BE2C (cell line): ENCODE measurements at places on chromosomes 1 and 21.

DNA sequence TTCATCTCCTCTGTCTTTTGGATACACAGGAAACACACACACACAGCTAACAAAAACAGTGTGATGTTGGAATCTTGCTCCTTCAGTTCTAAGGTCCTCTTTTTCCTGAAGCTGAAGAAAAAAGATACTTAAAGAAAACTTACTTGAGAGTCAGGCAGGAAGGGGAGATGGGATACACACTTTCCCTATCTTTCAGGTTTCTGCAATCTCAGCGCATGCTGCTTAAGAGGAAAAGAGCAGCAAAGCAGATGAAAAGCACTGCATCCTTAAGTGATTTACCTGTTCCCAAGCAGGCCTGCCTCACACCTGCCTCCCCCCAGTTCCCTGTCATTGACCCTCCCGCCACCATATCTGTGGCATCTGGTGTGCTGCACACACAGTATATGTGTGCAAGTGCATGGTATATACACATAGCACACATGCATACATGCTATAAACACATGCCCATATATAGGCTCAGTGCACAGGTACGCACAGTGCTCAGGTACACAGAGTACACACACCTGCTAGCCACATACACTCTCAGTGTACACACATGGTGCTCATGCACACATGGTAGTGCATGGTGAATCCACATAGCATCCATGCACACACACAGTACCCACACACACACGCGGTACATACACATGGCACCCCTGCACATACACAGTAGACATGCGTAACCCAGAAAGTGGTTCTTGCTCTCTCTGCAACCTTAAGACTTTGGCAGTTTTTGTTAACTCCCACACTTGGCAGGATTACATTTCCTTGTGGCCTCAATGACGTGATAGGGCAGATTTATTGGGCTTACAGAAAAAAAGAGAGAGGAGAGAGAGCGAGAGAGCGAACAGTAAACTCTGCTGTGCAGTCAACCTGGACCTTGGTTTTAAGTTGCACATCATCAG, 166.9 kb downstream of the TOMM20 start:
- DNase-seq, result no peak

DNA sequence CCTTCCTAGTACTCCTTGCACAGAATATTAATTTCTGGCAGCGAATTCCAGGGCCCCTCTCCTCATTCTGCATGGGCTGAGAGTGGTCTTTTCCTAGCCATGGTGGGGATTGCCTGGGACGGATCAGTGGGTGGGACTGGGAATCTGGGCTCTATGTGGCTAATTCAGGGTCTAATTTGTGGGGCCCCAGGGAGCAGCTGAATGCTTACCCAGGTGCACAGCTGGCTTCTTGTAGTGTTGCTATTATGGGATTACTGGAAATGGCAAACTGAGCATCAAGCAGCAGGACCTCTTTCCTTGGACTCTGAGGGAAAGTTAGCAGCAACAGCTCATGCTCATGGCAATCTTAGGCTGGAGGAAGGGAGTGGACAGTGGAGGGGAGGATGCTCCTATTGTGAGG, 187.1 kb upstream of the CACNA1E start:
- no peak for DNase-seq

DNA sequence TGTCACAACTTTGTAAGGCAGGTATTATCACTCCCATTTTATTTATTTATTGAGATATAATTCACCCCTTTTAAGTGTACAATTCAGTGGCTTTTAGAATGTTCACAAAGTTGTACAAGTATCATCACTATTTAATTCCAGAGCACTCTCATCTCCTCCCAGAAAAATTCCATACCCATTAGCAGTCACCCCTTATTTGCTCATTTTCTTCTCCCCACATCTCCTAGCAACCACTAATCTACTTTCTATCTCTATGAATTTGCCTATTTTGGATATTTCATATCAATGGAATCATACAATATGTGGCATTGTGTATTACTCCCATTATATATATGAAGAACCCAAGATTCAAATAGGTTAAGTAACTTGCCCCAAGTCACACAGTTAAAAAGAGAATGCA, 7.0 kb downstream of the DSTYK start:
- no peak for DNase-seq

DNA sequence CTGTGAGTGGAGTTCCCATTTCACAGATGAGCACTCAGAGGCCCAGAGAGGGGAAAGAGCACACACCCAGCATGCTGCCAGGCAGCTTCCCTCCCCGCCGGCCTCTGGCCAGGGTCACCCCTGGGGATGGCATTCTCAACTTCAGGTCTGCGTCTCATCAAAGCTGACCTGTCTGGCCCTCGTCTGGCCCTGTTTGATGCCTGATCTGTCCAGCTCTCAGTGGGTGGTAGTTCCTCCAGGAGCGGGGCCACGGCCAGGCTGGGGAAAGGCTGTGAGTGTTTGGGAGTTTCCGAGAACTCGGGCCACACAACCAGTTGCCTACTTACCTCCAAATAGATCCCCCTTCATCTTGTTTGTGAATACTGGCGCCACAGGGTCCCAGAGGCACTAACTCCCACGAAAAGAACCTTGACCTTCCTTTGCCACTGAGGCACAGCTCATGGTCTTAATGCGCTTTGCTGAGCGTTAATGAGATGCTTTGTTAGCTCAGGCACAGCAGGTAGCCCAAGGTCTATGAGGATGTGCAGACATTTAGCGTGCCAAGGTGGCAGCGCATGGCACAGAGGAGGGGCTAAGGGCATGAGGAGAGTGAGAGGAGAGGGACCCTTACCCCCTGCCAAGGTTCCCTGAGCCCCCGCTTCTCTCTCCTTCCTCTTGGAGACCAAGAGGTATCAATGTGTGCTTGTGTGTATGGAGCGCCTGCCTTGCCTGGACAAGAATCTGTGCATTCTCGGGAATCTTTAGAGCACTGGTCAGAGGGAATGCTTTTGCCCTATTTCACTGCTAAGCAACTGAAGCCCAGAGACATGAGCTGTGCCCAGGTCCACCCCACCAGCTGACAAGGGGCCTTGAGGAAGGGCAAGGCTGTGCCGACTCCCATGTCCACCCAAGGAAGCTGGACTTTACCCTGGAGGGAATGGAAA, 61.2 kb downstream of the DISP3 start:
- no peak for DNase-seq

DNA sequence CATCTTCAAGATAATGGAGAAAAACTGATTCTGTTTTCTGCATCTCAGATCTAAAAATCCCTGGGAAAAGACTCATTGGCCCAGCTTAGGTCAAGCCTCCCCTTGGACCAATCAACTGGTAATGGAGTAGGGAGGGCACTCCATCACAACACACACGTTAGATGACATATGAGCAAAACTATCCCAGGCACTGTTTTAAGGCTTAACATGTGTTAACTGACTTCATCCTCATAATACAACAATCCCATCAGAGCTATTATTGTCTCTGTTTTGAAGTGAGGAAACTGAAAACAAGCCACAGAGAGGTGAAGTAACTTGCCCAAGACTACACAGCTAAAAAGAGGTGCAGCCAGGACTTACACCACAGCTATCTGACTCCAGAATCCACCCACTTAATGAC, 14.7 kb upstream of the CITED4 start:
- DNase-seq, result no peak

- peak; percentile 65 for DNase-seq
Observed at GRCh38 chr1:182069028-182069466, 7.5 kb upstream of the ZNF648 start.

- no peak for DNase-seq
Observed at GRCh38 chr1:162756523-162756922, 34.0 kb upstream of the HSD17B7 start.

GRCh38 chr1:86975993-86976550, 61.6 kb downstream of the HS2ST1 start:
- no peak for DNase-seq

- DNase-seq, result peak; percentile 16
Observed at GRCh38 chr1:40532844-40533424, 1.5 kb downstream of the ZNF684 start.

- DNase-seq, result no peak
Observed at GRCh38 chr1:9728451-9729295, 77.1 kb downstream of the PIK3CD start.

DNA sequence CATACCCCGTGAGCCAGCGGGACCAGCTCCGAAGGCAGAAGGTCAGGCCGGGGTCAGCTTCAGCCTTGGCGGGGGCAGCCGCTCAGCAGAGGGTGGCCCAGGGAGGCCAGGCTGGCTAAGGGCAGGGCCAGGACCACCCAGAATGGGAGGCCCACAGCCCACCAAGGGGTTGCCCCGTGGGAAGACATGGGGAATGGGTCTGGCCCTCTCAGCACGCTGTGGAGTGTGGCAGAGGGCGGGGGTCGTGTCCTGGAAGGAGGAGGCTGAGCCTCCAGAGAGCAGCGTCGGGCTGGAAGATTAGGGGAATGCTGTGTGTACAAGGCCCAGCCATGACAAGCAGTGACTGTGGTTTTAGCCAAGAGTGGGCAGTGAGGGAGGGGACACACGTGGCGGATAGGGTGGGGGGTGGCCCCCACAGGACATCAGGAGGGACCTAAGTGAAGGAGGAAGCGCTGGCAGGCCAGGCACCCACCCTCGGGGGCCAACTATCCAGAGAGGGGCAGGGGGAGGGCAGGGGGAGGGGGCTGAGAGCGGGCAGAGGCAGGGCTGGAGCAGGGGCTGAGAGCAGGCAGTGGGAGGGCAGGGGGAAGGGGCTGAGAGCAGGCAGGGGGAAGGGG, 43.9 kb upstream of the POFUT2 start:
- DNase-seq, result peak; percentile 6

DNA sequence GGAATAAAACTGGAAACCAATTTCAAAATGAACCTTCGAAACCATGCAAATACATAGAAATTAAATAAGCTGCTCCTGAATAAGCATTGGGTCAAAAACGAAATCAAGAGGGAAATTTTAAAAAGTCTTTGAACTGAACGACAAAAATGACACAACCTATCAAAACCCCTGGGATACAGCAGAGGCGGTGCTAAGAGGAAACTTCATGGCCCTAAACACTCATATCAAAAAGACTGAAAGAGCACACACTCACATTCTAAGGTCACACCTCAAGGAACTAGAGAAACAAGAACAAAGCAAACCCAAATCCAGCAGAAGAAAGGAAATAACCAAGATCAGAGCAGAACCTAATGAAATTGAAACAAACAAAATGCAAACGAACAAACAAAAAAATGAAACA, 85.2 kb upstream of the CDC42BPA start:
- DNase-seq, result no peak

DNA sequence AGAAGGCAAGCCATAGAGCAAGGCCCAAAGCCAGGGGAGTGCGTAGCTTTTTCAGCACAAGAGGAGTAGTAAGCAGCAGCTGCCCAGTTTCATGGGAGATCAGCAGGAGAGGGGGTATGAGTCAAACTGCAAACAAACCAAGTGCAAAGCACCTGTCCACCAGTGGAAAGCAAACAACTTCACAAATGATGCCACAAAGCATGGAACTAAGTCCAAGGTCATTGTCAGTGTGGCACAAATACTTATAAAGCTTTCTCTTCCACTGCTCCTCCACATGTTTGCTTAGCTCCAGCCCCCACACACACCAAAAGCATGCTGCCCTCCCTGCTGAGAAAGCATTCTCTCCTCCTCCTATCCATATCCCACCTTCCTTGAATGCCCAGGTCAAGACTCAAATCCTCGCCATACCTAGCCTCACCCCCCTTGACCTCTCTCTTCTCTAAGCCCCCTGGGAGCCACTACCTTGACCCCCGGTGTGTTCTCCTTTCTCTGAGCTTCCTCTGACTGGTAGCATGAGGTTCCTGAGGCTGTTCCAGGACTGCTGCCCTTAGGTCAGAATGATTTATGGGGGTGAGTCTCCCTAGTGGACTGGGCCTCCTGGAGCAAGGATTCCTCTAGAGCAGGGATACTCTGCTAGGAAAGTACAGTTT, 70.4 kb downstream of the DMAP1 start:
- DNase-seq, result no peak

GRCh38 chr21:45550522-45551210, 8.4 kb upstream of the SLC19A1 start:
- DNase-seq, result no peak

DNA sequence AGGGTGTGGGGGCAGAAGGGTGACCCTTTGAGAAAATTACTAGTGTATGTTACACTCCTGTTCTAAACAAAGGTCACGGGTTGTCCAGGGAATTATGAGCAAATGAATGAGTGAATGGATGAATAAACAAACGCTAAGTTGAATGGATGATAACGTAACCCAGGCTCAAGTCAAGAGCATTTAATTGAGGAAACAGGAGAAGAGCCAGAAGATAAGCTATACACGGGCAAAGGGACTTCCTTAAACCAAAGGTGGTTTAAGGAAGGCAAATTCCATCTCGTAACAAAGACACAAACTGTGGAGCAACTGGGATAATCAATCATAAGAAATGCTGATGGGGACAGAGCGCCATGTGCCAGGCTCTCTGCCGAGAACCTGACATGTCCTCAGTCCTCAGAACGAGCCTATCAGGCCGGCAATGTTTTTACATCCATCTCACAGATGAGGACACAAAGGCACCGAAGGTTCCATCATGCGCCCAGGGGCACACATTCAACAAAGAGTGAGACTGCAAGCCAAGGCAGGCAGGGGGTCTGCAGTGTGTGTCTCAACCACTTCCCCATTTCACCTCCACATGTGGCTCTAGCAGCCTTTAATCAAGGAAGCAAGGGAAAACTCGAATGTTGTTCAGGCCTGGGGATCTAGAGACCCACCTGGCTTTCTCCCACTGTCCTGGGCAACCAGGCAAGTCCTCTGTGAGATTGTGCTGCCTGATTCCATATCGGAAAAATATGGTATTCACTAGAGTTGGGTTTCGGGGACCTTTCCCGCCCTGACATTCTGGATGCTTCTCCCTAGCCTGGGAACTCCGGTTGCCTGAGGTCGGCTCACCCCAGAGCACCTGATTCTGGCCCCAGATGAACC, 126.8 kb upstream of the EDN2 start:
- DNase-seq, result no peak

- DNase-seq, result peak; percentile 32
Observed at GRCh38 chr1:101410048-101410878, 173.4 kb downstream of the S1PR1 start.

DNA sequence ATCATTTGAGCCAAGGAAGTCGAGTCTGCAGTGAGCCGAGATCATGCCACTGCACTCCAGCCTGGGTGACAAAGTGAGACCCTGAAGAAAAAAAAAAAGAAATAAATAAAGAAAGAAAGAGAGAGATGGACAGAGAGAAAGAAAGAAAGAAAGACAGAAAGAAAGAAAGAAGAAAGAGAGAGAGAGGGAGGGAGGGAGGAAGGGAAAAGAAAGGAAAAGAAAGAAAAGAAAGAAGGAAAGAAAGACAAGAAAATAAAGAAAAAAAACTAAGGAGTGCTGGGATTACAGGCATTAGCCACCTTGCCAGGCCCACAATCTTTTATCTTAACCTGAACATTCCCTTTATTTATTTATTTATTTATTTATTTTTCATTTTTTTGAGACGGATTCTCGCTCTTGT, 51.7 kb upstream of the SOD1 start:
- DNase-seq, result no peak

- no peak for DNase-seq
Observed at GRCh38 chr21:28608646-28609045, 384.0 kb downstream of the LTN1 start.

GRCh38 chr1:189619682-189620332, 857.9 kb downstream of the BRINP3 start:
- peak; percentile 44 for DNase-seq
